Stimulated activated CD8-positive, alpha-beta memory T cell treated with anti-CD3 and anti-CD28 coated beads, Interleukin-7, amount 100 ng/mL, for 24 hours (primary cell): ENCODE measurements at places on chromosomes 4 and X.

DNA sequence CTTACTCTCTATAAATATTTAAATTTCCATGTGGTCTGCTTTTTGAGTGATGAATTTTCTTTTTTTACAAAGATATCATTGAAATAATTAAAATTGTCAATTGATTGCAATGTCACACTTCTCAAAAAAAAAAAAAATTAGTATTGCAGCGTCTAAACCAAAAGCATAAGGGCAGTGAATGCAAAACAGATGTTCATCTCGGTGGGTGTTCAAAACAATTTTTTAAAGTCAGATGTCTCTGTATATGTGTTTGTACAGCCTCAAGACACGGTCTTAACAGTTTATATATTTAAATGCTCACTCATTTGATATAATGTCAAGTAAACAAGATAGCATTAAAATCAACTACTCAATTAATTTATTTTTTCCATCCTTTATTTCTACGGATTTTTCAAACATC is 52.3 kb downstream of the PALLD start:
- DNase-seq, result no peak

DNA sequence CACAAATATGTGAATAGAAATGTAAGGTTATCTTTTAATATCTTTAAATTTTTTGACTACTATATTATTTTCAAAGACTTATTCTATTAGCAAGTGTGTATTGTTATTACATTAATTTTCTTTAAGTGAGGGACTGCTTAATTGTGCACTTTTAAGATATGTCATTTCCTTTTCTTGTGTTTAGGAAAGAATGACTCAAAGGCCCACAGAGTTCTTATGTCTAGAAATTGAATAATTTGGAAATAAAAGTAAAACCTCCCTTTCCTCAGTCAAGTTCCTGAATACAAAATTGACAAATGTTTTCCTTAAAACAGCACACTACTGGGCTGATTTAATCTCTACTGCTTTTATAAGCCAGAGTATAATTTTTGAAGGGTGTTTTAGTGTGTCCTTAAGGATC is 169.7 kb downstream of the TMEM47 start:
- DNase-seq, result no peak

- DNase-seq, result no peak
Measured at GRCh38 chr4:139175646-139176301, 1.2 kb downstream of the ELF2 start.

DNA sequence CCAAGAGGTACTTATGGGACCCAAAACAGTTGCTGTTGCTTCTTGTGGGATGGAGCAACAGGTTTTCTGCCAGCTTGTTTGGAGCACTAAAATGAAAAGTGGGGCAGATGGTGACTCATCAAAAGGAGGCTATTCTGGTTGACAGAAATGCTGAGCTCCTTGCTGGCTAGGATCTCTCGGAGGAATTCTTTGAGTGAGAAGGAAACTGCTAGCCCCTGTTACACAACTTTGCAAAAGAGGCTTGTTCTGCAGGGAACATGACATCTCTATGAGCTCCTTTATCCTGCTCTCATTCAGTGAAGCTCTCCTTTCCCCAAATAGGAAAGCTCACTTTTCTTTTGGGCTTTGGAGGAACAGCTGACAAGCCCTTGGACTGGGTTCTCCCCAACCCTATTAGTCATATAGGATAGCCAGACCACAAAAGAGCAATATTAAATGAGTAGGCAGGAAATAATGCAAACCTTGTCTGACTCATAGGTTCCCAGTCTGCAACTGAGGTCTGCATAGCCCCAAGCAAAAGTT is 108.3 kb downstream of the CDS1 start:
- DNase-seq, result no peak

DNA sequence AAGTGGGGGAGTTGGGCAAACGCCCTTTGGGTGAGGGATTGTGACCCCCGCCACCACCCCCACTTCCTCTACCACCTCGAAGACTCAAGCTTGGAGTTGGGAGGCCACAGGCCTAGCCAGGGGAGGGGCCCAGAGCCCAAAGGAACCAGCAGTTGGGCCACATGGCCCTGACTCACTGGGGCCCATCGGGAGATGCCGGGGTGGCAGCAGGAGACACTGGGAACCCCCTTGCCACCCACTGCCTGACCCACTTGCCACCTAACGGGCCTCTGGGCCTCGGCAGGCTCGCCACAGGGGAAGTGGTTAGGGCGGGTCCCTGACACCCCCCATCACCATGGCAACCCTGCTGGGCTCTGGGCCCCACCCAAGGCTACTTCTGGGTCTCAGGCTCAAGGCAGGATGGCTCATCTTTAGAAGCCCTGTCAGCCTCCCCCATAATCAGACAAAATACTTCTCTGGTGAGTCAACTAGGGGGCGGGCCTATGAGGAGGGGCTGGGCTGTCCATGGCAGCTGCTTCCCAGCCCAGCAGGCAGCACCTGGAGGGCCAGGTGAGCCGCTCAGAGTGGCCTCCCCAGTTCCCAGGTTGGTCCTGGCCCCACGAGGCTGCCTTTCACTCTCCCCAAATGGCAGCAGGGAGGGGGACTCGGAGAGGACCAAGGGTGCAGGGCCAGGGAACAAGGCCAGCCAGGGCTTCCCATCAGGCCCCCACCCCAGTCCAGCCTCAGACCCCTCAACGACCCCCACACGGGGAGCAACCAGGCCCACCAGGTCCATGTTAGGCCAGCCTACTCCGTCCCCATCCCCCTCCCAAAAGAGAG is 5.6 kb downstream of the FLNA start:
- DNase-seq, result peak; percentile 79

- no peak for DNase-seq
Measured at GRCh38 chr4:121728066-121728465, 31.3 kb upstream of the ANXA5 start.

GRCh38 chr4:185894481-185894880 is 82.5 kb upstream of the SORBS2 start:
- DNase-seq, result no peak

DNA sequence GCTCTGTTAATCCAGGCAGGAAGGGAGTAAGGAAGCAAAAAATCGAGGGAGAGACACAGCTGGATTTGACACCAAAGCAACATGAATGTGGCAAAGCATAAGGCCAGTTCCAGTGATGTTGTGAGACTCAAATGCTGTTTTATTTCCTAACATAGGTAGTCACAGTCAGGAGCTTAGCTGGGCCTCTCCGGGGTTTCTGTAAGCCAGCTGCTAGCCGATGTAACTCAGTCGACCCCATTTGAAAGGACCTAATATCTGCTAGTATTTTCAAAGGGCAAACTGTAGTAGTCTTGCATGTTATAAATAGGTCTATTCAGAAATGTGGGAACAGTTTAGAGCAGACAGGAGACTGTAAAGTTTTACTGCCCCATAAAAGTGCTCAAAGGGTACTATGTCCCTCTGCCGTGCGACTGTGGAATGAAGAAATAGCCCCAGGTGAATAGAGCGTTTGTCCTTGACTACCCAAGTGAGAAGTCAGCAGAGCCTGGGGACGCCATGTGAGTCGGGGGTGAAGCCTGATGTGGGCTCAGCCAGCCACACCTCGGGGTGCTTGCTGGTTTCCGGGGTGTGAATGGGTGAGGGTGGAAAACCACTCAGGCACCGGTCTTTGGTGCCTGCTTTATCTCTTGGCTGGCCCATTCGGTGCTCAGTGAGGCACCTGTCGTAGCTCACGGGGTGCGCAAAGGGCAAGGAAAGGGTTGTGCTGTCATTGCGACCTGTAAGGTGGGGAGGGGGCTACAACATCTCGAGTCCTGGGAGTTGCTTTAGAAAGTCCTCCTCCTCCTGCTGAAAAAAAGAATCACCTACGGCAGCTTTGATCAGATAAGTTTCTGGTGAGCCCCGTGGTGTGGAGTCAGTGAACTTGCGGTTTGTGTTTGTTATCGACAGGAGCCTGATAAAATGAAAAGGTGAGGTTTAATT is 745 bp downstream of the TRIM2 start:
- DNase-seq, result no peak

GRCh38 chr4:152408514-152409327 is 127.2 kb downstream of the FBXW7 start:
- no peak for DNase-seq

DNA sequence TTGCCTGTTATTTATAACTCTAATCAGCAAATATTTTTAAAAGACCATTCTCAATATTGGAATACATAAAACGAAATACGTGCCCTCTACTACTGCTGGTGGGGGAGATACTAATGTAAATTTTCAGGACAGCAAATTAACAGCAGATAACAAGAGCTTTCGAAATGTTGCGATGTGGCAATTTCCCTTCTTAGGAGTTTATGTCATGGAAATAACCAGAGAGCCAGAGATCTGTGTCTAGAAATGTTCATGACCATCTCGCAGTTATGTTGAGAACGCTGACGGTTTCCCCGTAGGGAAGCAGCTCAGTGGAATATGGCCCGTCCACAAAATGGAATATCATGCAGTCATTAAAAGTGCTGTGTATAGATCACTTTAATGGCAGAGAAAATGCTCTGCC is 238.4 kb upstream of the PSAPL1 start:
- no peak for DNase-seq

- DNase-seq, result no peak
Measured at GRCh38 chr4:175229154-175229553, 311.0 kb downstream of the ADAM29 start.

GRCh38 chr4:174214101-174214878 is 69.2 kb downstream of the FBXO8 start:
- DNase-seq, result no peak

GRCh38 chrX:131907488-131908314 is 115.4 kb upstream of the STK26 start:
- DNase-seq, result no peak

DNA sequence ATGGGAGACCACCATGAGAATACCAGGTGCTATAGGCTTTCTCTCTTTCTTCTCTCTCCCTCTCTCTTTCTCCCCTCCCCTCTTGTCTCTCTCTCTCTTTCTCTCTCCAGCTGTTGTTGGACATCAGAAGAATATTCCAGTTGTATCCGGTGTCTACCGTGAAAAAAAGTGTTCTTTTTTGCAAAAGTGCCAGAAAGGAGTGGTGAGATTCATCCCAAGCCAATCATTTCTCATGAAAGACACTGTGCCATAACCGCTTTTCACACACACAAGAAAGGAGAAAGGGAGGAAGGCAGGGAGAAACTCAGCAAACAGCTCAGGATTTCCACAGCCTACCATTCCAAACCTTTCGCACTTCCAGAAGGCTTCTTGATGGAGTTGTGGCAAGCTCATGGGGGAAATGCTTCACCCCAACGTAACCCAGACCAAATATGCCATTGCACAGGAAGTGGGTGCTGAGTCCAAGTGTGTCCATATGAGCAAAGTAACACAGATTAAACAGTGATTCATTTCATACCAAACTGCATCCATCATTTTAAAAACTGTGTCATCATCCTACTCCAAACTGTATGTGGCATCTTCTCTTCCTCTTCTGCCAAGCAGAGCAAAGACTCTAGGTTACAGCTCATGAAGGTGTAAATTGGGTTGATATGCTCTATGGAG is 224.0 kb downstream of the APBB2 start:
- DNase-seq, result no peak

GRCh38 chr4:152247271-152247975 is 288.5 kb downstream of the FBXW7 start:
- DNase-seq, result no peak

- no peak for DNase-seq
Measured at GRCh38 chr4:159360549-159360948, 257.7 kb downstream of the RAPGEF2 start.

DNA sequence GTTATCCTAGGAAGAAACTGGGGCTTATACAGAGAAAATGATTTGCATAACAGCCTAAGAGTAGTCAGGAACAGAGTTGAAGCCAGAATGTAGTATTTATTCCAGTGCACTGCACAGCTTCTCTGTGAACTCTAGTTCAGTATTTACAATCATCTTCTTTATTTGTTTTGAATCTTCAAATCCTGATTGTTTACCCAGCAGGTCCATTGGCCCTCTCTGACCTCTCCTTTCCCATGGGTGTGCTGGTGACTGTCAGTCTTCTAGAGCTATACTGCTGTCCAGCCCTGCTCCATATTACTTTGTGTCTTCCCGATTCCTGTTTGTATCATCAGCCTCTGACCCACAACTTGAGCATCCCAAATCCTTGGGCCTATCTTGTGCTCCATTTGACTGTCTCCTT is 301.9 kb upstream of the HS3ST1 start:
- no peak for DNase-seq
